OCI-LY7 (cell line): ENCODE measurements at places on chromosomes 1 and 21.

GRCh38 chr1:42017259-42017658 is 98.5 kb upstream of the HIVEP3 start:
- DNase-seq = no peak

- no peak for DNase-seq
These were observed 3.8 kb downstream of the EFNA3 start for GRCh38 chr1:155082301-155083051.

DNA sequence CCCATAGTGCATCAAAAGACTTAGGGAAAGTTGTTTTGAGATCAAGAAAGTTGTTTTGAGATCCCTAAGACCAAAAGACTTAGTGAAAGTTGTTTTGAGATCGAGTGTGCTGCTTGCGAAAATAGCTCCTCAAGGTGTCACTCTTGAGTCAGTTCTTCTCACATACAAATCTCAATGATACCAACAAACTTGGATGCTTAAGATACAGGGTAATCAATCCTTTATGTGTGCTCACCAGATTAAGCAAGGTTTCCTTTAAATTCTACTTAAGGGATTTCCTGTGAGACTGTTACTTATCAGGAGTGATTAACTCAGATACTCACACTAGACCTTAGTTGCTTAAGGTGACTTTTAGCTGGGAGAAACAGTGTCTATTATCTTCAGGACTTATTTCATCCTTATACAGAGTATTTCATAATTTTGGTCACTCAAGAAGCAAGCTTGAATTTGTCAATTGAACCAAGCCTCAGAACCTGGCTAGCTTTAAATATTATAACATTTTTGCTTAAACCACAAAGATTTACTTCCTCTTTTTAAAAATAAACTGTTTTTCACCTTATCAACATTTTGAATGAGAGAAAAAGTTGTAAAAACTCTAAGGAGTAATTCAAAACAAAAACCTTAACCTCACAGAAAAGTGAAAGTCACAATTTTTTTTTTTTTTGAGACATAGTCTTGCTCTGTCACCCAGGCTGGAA is 8.0 kb upstream of the RLF start:
- DNase-seq = peak; percentile 79

DNA sequence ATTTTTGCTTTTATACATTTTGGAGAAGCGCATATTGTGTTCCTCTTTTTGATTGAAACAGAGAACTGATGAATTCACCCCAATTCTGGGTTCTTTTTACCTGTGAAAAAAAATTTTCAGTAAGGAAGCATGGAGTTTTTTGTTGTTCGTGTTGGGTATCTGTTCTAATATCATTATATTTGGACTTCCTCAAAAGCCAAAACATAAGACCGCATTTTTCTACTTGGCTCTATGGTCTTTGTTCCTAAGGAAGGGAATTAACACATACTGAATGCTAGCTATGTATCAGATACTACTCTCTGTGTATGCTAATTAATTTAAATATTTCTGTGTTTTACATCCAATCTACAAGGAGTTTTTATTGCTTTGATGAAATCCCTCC is 12.9 kb downstream of the EPB41 start:
- DNase-seq = no peak

DNA sequence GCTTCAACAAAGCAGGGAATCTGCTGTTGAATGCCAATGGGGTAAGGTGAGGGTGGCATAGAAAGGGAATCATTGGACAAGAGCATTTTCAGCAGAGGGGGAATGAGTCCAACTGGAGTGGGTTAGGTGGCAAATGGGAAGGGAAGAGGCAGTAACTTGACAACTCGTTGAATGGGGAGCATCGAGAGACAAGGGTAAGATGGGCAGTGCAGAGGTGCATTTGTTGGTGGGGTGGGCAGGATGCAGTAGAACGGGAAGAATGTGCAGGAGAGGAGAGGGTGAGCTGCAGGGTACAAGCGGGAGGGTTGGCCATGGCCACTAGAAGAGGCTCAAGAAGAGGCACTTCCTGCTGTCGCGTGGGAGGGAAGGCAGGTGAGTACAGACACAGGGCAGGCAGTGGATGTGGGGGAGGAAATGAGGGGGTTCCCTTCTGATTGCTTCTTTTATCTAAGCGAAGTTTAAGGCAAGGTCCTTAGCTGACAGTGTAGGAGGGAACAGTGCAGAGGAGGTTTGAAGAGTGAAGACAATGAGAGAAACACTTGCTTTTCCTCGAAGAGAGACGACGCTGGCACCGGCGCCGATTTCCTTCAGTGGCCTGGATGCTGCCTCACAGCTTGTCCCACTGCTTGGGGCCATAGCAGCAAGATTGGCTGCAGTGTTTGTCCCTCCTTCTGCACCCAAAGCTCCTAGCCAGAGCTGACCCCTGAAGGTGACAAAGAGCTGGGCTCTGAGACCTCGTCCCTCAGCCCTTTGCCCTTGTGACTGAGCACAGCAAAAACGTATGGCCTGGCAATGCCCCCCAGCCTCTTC is 3.2 kb upstream of the IKBKE start:
- no peak for DNase-seq

GRCh38 chr1:100347009-100347966 is 5.0 kb upstream of the CDC14A start:
- no peak for DNase-seq

GRCh38 chr1:20255666-20256065 is 35.0 kb upstream of the VWA5B1 start:
- DNase-seq = no peak

DNA sequence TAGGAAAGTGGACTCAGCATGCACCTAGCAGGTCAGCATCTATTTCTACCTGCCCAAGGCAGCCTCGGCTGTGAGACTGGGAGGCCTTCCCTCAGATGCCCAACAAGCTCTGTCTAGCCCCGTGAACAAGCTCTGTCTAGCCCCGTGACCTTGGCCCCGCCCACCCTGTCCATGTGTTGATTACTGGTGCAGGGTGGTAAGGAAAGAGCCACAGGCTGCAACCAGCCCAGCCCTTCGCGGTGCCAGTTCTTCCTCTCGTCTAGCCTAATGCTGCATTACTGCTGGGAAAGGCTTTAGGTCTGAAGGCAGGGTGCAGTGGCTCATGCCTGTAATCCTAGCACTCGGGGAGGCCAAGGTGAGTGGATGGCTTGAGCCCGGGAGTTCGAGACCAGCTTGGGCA is 2.2 kb downstream of the GPR153 start:
- no peak for DNase-seq

DNA sequence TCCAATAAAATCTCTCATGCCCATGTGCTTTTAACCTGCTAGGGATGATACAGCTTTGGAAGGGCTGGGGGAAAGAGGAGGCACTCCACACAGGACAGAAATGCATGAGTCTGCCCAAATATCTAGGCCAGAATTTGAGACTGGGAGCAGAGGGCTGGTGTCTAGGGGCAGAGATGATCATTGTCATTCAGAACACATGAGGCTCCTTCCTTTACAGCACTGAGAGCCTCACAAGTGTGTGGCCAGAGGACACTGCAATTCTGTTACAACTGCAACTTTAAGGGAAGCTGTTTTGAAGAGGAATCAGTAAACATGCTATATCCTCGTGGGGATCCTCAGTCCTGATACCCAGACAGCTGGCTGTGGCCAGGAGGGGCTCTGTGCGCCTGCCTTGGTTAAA is 541.3 kb downstream of the OMA1 start:
- DNase-seq = no peak

GRCh38 chr1:21468599-21468998 is 28.7 kb downstream of the NBPF3 start:
- DNase-seq = peak; percentile 29

- DNase-seq = no peak
These were observed 13.0 kb upstream of the DENND2D start for GRCh38 chr1:111213412-111213811.

DNA sequence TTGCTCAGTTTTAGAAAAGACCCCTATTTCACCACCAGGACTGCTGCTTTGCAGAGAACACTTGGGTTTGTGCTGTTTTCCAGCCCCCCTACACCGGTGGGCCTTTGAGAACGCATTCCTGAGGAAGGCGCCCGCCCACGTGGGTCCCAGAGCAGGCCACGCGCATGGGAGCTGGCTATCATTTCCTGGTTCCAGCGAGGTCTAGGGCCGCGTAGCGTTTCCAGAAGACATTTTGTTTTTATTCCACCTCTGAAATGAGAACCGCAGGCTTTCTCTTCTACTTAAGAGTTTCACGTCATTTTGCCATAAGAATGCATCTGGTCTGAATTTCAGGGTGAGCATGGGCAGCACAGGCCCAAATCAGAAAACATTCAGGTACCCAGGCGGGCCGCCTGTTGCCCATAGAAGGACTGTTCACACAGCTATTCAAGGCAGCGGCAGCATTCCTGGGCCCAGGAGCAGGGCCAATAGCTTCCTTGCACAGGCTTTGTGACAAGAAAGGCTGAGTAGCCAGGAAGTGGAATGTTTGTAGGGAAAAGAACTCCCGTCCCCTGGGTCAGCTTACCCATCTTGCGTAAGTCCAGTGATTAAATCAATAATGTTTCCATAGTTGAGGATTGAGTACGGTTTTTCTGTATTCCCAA is 1.4 kb upstream of the KLHL21 start:
- no peak for DNase-seq

DNA sequence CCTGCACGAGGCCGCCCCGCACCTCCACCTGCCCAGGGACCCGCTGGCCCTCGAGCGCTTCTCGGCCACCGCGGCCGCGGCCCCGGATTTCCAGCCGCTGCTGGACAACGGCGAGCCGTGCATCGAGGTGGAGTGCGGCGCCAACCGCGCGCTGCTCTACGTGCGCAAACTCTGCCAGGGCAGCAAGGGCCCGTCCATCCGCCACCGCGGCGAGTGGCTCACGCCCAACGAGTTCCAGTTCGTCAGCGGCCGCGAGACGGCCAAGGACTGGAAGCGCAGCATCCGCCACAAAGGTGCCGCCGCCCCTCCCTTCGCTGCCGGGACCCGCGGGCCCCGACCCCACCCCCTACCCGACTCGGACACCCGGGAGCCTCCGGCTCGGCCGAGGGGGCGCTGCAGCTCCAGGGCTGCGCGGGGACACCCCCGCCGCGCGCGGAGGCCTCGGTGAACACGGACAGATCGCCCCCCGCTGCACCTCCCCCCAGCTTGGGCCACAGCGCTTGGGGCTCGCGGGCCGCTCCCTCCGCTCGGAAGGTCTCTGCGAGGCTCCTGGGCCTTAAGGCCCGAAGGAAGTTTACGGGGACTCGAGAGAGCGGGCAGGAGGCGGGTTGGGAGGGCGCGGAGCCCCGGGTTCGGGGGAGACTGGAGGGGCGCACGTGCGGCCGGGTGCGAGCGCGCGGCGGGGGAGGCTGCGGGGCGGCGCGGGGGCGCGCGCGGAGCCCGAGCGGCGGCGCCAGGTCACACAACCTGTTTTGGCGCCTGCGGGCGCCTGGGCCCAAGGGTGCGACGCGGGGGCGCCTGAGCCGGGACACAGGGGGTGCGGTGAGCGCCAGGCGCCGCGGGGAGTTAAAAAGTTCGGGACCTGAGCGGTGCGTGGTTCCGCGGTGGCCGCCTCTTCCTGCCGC is 1.2 kb downstream of the SAMD11 start:
- DNase-seq = no peak

DNA sequence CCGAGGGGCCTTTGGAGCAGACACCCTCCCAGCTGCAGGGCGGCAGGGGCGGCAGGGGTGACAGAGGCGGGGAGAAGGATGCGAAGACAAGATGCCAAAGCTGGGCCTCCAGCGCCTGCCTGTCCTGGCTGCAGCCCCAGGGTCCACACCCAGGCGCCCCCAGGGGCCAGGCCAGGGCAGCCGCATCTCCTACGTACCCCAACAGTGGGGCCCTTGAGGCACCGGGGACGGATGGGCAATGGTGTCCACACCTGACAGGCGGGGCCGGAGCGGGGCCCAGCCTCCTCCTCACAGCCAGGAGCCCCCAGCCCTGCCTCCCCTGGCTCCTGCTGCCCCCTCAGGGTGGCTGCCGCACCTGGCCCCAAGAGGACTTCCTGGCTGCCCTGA is 7.2 kb downstream of the B3GALT6 start:
- DNase-seq = no peak

GRCh38 chr1:36675106-36675505 is 192.4 kb upstream of the CSF3R start:
- no peak for DNase-seq

DNA sequence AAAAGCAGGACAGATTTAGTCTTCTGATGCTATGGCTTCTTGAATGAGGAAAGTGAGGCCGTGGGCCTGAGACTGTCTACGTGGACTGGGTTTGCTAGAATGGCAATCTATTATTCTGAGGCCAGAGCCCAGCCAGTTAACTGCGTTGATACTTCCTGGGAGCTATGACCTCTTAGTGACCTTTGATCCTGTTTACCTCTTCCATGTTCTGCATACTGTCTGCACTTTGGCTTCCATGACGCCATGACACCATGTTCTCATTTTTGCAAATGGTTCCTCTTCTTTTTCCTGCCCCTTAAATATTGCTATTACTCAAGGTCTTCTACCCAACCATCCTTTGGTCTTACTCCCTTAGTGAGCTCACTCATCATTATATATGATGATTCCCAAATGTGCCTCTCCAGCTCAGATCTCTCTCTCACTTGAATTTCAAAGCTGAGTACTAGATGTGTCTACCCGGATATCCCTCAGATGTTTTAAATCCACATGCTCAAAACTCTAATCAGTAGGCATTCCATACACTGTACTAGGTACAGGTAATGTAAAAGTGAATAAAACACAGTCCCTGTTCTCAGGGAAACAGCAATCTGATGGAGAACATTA is 66.1 kb upstream of the ATP1A1 start:
- DNase-seq = no peak

GRCh38 chr1:67853704-67854103 is 20.4 kb upstream of the GNG12 start:
- DNase-seq = peak; percentile 21

DNA sequence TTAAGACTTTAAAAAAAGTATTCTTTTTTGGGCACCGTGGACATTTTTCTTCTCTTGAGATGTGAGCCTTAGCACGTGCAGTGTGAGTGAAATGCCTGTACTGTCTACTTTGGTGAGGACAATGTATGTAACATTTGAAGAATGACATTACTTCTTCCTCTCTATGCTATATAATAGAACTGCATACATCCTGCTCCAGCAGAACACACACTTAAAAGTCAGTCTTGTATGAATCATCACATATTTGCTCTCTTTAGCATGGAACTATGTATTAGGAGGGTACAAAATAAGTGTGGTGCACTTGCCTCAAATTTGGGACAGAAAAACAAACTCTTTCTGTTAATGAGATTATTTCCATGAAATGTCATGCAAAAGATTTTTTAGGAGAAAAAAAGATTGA is 358.4 kb upstream of the SGIP1 start:
- DNase-seq = no peak

DNA sequence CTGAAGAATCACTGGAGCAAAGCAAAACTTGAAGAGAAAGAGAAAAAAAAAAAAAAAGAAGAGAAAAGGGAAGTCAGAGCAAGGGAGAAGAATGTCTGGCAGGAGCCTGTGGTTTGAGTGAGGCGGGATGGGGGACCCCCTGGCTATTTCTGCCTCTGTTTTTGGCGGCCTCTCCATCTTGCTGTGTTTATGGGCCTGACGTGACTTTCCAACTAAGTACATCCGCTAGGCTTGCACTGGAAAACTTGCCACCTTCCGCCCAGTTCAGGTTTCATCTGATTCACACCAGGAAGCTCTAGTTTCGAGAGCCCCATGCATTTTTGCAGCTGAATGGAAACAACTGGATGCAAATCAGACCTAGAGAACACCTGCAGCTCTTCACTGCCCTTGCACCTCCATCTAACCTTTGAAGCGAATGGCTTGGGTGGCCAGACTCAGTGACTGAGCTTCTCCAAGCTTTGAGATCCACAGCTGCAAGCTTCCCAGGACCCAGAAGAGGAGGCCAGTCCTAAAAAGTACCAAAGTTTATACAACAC is 28.0 kb downstream of the TBX15 start:
- DNase-seq = peak; percentile 94

GRCh38 chr1:31815752-31816500 is at the start of gene SPOCD1:
Gene SPOCD1, minus strand, starts transcription at chr1:31816022. Its CDS starts 689 bp downstream, at chr1:31815333.
- DNase-seq = peak; percentile 87

GRCh38 chr1:167648252-167648849 is 18.3 kb downstream of the RCSD1 start:
- no peak for DNase-seq

GRCh38 chr1:235075777-235076308 is 52.8 kb downstream of the TOMM20 start:
- no peak for DNase-seq
